ENCODE measurements at places on chromosomes 11 and 22.

- DNase-seq = peak; percentile 88
Observed at GRCh38 chr22:43923631-43924464, at the start of gene PNPLA3. TSS of gene PNPLA3 (plus strand) at chr22:43923805. CDS start at chr22:43923912, 107 bp downstream.

DNA sequence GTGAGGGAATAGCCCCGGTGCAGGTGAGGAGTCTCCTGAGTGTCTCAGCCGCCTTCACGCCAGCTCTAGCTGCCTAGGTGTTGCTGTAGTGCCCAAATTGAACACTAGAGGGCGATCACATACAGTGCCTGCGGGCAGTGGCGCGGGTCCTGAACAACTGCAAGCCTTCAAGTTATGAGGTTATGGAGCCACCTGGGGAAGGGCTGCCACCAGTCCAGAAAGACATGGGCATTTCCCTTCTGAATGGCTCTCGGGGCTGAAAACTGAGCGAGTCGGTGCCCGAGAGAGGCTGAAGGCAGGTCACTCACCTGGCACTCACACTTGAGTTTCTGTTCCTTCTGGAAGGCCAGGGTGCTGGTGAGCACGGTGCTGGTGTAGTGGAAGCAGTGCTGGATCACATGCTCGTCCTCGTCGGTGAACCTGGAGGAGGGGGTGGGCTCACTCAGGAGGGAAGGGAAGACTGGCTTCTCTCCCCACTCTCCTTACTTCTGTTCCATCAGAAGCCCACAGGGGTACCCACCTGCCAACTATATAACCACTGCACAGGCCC is 88.4 kb downstream of the PDE2A start:
- DNase-seq = peak; percentile 77

DNA sequence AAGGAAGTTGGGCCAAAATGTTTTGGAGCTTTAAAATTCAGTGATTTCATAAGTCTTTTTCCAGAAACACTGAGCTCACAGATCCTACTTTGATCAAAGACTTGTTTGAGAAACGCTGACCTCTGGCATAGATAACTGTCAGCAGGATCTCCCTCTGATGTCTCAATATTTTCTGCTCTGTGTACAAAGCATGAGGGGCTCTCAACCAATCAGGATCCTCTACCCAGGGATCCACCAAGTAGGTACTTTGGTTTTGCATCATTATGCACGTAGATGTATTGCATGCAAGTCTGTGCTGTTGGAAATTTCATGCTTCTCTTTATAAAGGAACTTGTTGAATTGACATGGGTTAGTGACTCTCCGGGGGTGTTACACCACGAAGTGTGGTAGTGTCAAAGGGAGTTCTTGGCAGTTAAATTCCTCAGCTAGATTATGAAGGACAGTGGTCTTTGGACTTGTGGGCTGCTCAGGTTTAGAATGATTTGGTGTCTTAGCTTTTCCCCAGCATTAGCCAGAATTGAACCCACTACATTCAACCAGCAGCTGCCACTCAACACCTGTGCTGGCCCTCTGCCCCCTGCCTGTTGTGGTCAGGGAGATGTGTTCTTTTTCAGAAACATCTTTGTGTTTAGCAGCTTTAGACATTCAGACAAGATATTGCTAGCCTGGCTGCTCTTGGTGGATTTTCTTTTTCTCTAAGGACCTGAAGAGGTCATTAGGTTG is 1.7 kb upstream of the DIXDC1 start:
- DNase-seq = no peak

DNA sequence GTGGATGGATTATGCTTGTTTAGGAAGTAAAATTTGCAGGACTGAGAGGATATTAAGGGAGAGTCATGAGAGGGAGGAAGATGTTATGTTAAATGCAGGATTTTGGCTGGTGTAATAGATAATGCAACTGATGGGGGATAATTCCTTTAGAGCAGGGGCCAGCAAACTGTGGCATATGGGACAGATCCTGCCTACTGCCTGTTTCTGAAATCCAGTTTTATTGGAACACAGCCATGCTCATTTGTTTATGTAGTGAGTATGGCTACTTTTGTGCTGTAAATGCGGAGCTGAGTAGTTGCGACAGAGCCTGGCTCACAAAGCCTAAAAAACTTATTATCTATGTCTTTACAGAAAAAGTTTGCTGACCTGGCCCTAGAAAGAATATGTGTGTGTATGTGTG is 66.6 kb upstream of the MPPED2 start:
- no peak for DNase-seq

DNA sequence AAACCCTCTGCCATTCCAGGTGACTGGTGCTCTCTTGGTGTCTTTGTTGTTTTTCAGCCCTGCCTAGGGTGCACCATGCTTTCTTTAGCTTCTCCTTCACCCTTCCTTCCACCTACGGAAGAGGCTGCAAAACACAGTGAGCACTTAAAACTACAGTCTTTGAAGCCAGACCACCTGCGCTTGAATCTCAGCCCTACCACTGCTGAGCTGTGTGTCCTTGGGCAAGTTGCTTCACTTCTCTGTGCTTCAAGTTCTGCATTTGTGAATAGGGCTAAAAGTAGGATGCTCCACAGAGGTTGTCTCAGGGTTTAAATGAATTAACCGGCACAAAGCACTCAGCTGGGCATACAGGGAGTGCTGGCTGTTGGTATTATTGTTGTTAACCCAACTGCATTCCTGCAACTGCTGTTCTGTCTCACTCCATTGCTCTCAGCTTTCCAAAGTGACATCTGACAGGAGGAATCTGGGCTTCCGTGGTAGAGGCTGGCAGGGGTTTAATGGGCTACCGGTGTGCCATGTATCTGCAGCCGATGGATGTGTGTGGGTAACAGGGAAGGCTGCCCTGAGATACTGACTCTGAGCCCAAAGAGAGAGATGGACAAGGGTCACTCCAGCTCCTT is 139.3 kb downstream of the FBXO7 start:
- DNase-seq = no peak

GRCh38 chr22:48366056-48366455 is 1461.6 kb downstream of the BRD1 start:
- no peak for DNase-seq

DNA sequence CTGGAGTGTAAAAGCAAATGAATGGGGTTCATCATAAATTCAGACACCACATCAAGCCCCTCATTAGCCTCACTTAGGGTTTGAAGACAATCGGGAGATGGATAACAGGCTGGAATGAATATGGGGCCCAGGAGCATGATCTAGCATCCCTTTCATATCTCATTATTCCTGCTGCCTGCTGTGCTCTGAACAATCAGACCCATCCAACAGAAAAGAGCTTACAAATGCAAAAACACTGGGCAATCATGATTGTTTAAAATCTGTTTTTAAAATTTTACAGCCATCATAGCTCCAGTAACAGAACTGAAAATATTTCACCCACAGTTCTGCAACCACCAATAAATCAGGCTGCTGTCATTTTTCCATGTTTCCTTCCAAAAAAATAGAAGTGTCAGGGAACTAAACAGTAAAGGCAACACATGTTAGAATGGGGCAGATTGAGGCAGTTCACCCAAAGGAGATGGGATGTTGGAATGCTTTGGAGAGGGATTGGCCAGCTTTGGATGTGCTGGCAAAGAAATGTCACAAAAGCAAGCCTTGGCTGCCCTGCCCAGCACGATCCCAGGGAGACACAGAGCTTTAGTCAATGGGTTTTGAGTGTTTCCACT is 47.8 kb upstream of the BMAL1 start:
- DNase-seq = no peak

GRCh38 chr11:22976146-22976545 is 115.9 kb upstream of the CCDC179 start:
- no peak for DNase-seq

- DNase-seq = peak; percentile 44
Observed at GRCh38 chr11:119474682-119475596, 52.0 kb upstream of the THY1 start.

DNA sequence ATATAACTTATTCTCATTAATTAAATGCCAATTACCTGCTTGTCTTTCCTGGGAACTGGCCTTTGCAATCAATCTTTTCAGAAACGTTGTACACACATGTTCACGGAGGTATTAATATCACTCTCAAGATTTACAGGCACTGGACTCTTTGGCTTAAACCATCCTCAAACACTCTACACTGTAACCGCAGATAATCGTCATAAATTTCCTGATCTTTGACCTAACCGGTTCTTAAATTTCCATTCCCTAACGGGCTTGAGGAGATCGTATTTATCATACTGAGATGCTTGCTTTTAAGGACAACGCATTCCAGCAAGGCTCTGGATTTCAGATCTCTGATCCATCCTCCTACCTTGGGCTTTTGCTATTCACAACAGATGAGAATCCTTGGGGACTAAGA is 72.8 kb downstream of the ARL14EP start:
- DNase-seq = no peak

GRCh38 chr22:49760280-49760629 is 67.4 kb downstream of the BRD1 start:
- DNase-seq = no peak

Measured in CD4-positive, alpha-beta T cell treated with Interleukin-6 for 4 hours (primary cell).